ENCODE measurements at places on chromosomes 12 and 14. TPM values are rescaled to one million over a fixed set of nuclear protein-coding genes. Genes with fewer than 3 reads are reported as not detected.

DNA sequence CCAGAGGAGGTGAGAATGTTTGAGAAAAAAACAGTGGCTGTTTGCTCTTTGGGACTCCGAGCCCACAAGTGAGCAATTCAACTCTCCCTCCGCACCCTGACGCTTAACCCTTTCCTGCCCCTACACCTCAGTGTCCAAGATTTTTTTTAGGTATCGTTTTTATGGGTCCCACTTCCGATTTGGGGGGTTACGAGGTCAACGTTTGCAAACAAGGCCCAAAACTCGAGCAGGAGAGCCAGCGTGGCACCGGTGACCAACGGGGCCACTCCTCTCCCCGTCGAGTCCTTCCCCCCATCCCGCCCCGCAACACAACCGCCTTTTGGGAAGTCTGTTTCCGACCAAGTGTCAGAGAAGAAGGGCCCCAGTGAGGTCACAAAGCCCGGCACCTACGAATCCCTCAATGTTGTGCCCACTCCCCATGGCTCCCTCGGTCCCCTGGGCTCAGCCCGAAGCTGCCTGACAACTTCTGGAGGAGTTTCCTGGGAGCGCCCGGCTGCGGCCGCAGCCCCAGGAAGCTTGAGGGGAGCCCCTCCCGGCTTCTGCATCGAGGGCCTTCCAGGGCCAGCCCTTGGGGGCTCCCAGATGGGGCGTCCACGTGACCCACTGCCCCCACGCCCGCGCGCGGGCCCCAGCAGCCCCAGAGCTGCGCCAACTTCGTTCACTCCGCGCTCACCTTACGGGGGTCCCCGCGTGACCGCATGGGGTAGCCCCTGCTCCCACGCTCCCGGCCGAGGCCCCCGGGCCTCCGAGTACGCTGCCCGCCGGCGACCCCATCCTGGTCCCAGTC, 1.2 kb downstream of the CDK2AP1 start:
- H3K27me3 ChIP-seq, result no peaks in the 10 kb centered on the region
- no peaks in the 10 kb centered on the region for H3K36me3 ChIP-seq
- no peaks in the 10 kb centered on the region for H3K4me1 ChIP-seq
- H3K27ac ChIP-seq, result no peak overlapping the region
- H3K4me3 ChIP-seq, result peak overlapping the region; percentile 88

The B4GALNT3 gene
- 39.2 TPM for total RNA-seq

The C12orf50 gene
- total RNA-seq, result not detected

DNA sequence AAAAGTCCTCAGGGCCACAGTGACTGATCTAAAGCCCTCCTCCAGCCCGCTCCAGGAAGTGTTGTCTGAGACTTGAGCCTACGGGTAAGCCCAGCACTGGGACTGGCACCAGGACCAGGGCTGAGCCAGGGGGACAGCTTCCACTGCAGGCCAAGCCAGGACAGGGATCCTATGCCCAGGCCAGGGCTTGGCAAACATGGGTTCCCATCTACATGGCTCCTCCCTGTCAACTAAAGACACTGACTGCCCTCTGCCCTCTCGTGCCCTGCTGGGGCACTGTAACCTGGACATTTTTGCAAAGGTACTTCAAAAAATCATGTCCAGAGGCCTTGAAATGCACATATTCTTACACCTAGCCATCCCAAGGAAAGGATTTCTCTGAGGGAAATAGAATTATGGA, 88.0 kb downstream of the VWF start:
- no peak for DNase-seq
- no peak overlapping the region for H3K4me3 ChIP-seq
- no peak overlapping the region for H3K27ac ChIP-seq
- H3K36me3 ChIP-seq, result no peaks in the 10 kb centered on the region

GRCh38 chr14:66111891-66112290, 374.3 kb upstream of the CCDC196 start:
- H3K4me1 ChIP-seq, result no peaks in the 10 kb centered on the region
- H3K27ac ChIP-seq, result no peak overlapping the region
- no peak overlapping the region for H3K4me3 ChIP-seq
- no peak for DNase-seq
- H3K27me3 ChIP-seq, result no peaks in the 10 kb centered on the region
- H3K36me3 ChIP-seq, result no peaks in the 10 kb centered on the region

GRCh38 chr14:35576260-35576659, 42.3 kb downstream of the INSM2 start:
- H3K4me3 ChIP-seq, result no peak overlapping the region
- no peaks in the 10 kb centered on the region for H3K27me3 ChIP-seq
- no peak overlapping the region for H3K27ac ChIP-seq
- no peaks in the 10 kb centered on the region for H3K4me1 ChIP-seq
- DNase-seq, result peak; percentile 49

DNA sequence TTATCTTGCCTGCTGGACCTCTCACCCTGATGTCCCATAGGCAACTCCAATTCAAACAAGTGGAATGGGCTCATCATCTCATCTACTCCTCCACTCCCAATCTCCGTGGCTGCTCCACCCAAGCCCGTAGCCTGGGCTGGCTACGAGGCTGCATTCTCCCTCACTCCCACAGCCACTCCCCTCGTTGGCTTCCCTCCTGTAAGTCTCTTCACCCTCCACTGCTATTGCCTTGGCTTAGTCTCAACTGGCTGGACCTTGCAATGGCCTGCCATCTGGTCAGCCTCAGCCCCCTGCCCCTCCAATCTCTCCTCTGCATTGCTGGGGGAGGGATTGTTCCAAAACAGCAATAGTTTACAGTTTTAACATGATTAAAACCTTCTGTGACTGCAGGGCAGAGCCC, 44.4 kb upstream of the PELI2 start:
- H3K27ac ChIP-seq, result no peak overlapping the region
- H3K4me3 ChIP-seq, result no peak overlapping the region
- no peaks in the 10 kb centered on the region for H3K4me1 ChIP-seq
- peaks cover 5% of the 10 kb centered on the region for H3K27me3 ChIP-seq

- no peaks in the 10 kb centered on the region for H3K27me3 ChIP-seq
- DNase-seq, result peak; percentile 95
- H3K4me1 ChIP-seq, result peaks cover 47% of the 10 kb centered on the region
- no peaks in the 10 kb centered on the region for H3K36me3 ChIP-seq
- H3K27ac ChIP-seq, result peak within 1 kb of the TSS; percentile 94
Observed at GRCh38 chr12:47819896-47820630, at the start of gene HDAC7. HDAC7 (minus strand) TSS chr12:47819903; CDS start chr12:47819785, 118 bp downstream.

DNA sequence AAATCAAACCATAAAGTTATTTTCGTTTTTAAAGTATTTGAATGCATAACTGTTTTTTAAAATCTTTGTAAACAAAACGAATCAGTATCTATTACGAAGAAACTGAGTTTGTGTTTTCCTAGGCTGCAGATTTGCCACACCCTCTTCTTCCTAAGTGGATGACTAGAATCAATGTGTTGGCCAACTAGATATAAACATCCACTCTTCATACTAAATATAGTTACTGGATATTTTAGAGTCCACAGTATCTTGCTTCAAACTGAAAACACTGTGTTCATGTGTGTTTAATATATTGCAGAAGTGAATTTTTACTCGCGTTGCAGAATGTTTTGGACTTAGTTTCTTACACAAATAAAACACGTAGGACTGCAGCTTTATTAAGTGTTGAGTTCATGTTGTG, 63.2 kb downstream of the KLHL28 start:
- H3K27ac ChIP-seq, result no peak overlapping the region
- peak overlapping the region; percentile 69 for H3K4me3 ChIP-seq
- no peaks in the 10 kb centered on the region for H3K27me3 ChIP-seq
- no peaks in the 10 kb centered on the region for H3K36me3 ChIP-seq
- peaks cover 6% of the 10 kb centered on the region for H3K4me1 ChIP-seq

DNA sequence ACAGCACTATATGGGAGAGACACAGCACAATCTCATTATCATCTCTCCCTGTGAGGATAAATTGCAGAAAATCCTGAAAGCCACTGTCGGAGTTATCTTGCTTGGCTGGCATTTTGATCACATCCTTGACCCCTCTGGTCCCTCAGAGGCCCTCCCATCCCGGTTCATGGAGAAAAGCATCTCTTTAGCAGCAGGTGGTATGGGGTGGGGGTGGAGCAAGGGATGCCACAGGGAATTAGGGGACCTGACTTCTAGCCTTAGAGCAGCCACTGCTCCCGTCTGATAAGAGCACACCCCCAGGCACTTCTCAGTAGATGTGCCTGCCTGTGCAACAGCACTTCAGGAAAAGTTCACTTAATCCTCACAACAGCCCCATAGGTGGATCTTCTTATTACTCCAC, 38.6 kb downstream of the GRIN2B start:
- H3K27me3 ChIP-seq, result no peaks in the 10 kb centered on the region
- no peaks in the 10 kb centered on the region for H3K36me3 ChIP-seq
- DNase-seq, result no peak
- H3K4me1 ChIP-seq, result no peaks in the 10 kb centered on the region

GRCh38 chr12:47811581-47812484, 7.9 kb downstream of the HDAC7 start:
- peak overlapping the region; percentile 5 for H3K4me3 ChIP-seq
- DNase-seq, result peak; percentile 86
- peaks cover 76% of the 10 kb centered on the region for H3K4me1 ChIP-seq
- no peaks in the 10 kb centered on the region for H3K36me3 ChIP-seq

DNA sequence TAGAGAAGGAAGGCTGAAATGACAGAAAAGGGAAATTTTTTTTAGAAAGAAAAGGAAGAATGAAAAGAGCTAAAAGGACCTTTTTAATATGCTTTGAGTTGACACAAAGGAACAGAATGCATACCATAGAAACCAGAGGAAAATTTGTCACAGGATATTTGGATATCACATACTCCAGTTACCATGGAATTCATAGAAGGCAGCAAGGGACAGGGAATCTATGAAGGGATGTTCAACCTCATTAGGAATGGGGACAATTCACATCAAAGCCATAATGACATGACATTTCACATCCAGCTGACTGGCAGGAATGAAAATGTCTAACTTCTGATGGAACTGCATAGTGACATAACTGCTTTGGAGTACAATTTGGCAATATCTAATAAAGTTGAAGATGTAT, 469.4 kb downstream of the CCER1 start:
- H3K4me1 ChIP-seq, result peaks cover 19% of the 10 kb centered on the region
- no peaks in the 10 kb centered on the region for H3K36me3 ChIP-seq
- H3K27ac ChIP-seq, result no peak overlapping the region
- H3K27me3 ChIP-seq, result no peaks in the 10 kb centered on the region
- no peak for DNase-seq
- no peak overlapping the region for H3K4me3 ChIP-seq

DNA sequence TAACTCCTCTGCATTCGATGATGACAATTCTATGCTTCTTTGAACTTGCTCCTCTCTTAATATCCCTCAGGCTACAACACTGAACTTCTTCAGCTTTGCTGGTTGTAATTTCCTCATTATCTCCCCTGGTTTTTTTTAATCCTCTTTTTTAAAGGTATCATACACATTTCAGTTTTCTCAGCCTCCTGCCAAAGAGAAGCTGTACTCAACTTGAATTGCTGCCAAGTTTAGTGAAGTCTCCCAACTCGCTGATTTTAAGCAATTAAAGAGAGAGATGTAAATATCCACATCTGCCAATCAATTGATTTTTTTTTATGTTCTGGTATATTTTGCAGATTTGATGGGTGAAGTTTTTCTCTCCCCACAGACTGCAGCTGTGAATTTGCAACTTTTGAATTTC, 817.8 kb downstream of the GALC start:
- no peak for DNase-seq
- no peak overlapping the region for H3K4me3 ChIP-seq
- no peaks in the 10 kb centered on the region for H3K36me3 ChIP-seq
- no peak overlapping the region for H3K27ac ChIP-seq

- H3K27me3 ChIP-seq, result peaks cover 73% of the 10 kb centered on the region
- no peak overlapping the region for H3K27ac ChIP-seq
- DNase-seq, result peak; percentile 88
- H3K4me1 ChIP-seq, result peaks cover 22% of the 10 kb centered on the region
- no peaks in the 10 kb centered on the region for H3K36me3 ChIP-seq
Observed at GRCh38 chr14:104932676-104933631, 8.3 kb downstream of the PLD4 start.

The KHNYN gene
- 90.7 TPM for total RNA-seq

The MDGA2 gene
- 0.33 TPM for total RNA-seq

- H3K27me3 ChIP-seq, result no peaks in the 10 kb centered on the region
- H3K4me3 ChIP-seq, result no peak overlapping the region
- no peak overlapping the region for H3K27ac ChIP-seq
- H3K36me3 ChIP-seq, result no peaks in the 10 kb centered on the region
- no peaks in the 10 kb centered on the region for H3K4me1 ChIP-seq
- no peak for DNase-seq
Observed at GRCh38 chr12:127144770-127145169, 1122.2 kb upstream of the TMEM132C start.

- H3K36me3 ChIP-seq, result no peaks in the 10 kb centered on the region
- no peaks in the 10 kb centered on the region for H3K4me1 ChIP-seq
- no peak for DNase-seq
- H3K27me3 ChIP-seq, result no peaks in the 10 kb centered on the region
- no peak overlapping the region for H3K27ac ChIP-seq
- no peak overlapping the region for H3K4me3 ChIP-seq
Observed at GRCh38 chr14:27186048-27186447, 588.2 kb upstream of the NOVA1 start.

The TMTC2 gene
- total RNA-seq, result 8.3 TPM

DNA sequence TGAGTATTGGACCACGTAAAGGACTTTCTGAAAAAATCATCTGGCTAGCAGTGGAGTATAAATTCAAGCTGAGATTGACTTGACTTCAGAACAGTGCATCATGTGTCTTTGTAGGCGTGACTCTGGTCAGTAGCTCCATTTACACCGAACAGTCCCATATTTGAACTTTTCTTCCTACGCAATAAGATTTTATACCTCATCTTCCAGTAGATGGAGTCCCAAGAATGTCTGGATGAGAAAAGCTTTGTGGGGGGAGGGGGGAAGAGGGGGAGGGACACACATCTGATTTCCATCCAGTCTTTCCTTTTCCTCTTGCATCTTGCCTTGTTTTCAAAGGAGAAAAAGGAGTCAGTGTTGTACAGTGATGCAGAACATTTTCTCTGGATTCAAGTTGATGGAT, 241.0 kb downstream of the EMP1 start:
- no peak overlapping the region for H3K27ac ChIP-seq
- H3K4me3 ChIP-seq, result no peak overlapping the region
- H3K36me3 ChIP-seq, result no peaks in the 10 kb centered on the region
- no peaks in the 10 kb centered on the region for H3K27me3 ChIP-seq

The MYBPC1 gene
- not detected for total RNA-seq

The SLCO1B1 gene
- total RNA-seq, result not detected

DNA sequence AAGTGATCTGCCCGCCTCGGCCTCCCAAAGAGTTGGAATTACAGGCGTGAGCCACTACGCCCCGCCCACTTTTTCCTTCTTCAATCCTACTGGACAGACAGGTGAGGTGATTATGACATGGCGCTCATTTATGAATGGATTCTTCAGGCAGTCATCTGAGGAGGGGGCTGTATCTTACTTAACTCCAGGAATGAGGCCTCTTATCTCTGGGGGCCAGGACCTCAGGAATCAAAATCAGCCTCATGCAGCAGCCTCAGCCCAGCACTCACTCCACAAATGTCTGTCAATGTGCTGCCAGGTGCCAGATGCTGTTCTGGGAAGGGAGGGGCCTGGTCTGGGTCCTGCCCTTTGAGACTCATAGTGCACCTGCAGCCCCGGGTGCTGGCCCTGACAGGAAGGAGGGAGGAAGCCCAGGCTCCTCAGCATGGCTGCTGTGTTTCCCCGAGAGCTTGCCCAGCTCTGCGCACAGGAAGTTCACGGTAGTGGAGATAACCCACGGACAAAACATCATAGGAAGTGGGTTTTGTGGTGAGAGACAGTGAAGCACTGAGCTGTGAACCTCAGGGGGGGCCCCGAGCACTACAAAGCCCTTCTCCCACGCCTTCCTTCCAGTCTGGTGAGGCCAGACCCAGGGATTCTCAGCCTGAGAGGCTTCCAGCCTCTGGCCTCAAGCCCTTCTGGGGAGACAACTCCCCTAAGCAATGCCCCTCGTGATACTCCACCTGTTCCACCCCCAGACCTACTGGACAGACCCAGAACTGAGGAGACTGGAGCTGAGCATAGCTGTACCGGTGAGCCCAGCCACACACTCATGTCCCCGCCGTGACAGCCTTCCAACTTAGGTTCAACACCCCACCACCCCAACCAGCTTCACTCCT, 22.3 kb downstream of the GALNT6 start:
- H3K27ac ChIP-seq, result no peak overlapping the region
- H3K27me3 ChIP-seq, result no peaks in the 10 kb centered on the region
- H3K36me3 ChIP-seq, result no peaks in the 10 kb centered on the region
- no peak for DNase-seq
